ENCODE measurements at places on chromosomes 4 and X.

- no peak for DNase-seq
Measured at GRCh38 chr4:32672359-32672758, 1952.2 kb downstream of the PCDH7 start.

GRCh38 chrX:118215346-118215745 lies 98.7 kb upstream of the KLHL13 start:
- no peak for DNase-seq

GRCh38 chrX:32545101-32545500 lies 666.2 kb downstream of the DMD start:
- DNase-seq = no peak

DNA sequence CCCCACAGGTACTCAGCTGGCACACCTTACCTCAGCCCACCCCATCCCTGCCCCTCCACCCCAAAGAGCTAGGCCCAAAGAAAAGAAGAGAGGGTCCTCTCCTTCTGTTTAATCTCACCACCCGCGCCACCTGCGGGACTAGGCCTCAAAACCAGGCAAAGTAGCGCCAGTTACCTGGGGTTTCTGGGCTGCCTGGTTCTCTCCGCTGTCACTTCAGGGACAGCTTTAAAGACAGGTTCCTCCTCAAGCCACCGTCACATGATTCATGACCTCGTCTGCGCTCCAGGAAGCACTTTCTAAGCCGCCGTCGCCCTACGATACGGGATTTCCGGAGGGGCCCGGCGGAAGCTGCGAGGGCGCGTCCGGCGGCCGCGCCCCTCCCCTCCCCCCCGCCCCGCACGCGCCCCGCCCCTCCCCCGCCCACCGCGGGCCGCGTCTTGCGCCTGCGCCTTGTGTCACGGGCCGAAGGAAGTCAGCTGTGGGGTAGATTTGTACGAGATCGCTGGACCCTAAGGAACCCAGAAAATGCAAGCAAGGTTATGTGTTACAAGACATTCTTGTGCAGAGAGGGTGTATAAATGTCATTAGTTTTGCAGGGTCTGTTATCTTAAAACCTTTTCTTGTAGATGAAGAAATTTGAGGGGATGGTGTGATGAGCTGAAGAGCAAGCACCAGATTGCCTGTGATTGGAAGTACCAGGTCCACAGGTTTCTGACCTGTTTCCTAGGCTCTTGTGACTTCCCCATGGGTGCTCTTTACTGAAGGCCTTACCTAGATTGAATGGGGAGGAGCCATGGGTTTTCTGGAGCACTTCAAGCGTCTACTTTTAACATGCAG lies at the start of gene LAMTOR3:
Gene LAMTOR3, minus strand, starts transcription at position 267 of the 837 bp plus-strand sequence. CDS start 464 bp downstream, outside the sequence.
- peak; percentile 93 for DNase-seq

- DNase-seq = no peak
Measured at GRCh38 chrX:137848266-137848905, 282.5 kb downstream of the ZIC3 start.

GRCh38 chr4:48195374-48195773 lies 61.3 kb upstream of the TXK start:
- DNase-seq = no peak

GRCh38 chrX:46327566-46328115 lies 217.6 kb downstream of the ZNF674 start:
- DNase-seq = no peak

GRCh38 chr4:48742412-48742811 lies 37.7 kb downstream of the FRYL start:
- DNase-seq = no peak

DNA sequence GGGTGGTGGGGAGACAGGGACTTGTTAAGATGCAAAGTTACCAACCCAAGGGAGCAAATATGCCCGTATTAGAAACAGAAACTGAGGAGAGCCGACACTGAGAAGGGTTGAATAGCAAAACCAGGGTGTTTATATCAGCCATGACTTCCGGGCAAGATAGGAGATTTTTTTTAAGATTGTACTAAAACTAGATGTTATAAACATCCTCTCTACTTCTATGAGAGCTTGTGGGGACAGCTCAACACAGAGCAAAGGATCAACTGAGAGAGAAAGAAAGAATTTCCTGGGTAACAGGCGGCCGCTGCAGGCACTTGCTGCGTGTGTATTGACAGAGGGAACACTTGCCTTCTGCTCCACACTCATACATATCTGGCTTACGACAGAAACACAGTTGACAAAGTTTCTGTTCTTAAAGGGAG lies 49.1 kb upstream of the FBXW7 start:
- DNase-seq = peak; percentile 40

- no peak for DNase-seq
Measured at GRCh38 chr4:5511791-5512190, 196.6 kb downstream of the EVC2 start.

DNA sequence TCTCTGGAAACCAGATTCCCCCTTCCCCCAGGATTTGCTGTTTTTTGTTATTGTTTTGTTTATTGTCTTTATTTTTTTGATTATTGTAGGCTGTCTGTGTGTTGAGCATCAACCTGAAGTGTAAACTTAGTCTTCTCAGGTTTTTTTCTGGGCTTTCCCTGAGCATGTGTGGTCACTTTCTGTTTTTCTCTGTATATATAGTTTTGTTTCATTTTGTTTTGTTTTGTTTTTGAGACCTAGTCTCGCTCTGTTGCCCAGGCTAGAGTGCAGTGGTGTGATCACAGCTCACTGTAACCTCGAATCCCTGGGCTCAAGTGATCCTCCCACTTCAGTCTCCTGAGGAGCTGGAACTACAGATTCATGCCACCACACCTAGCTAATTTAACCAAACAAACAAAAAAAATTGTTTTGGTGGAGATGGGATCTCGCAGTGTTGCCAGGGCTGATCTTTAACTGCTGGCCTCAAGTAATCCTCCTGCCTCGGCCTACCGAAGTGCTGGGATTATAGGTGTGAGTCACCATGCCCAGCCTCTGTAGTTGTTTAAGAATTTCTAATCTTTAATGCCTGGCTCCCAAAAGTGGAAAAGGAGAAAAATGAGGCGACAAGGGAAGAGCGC lies 9.1 kb downstream of the IL13RA1 start:
- DNase-seq = no peak

- DNase-seq = no peak
Measured at GRCh38 chr4:10958226-10958856, 273.8 kb upstream of the CLNK start.

- no peak for DNase-seq
Measured at GRCh38 chr4:45578874-45579273, 545.0 kb downstream of the GABRG1 start.

DNA sequence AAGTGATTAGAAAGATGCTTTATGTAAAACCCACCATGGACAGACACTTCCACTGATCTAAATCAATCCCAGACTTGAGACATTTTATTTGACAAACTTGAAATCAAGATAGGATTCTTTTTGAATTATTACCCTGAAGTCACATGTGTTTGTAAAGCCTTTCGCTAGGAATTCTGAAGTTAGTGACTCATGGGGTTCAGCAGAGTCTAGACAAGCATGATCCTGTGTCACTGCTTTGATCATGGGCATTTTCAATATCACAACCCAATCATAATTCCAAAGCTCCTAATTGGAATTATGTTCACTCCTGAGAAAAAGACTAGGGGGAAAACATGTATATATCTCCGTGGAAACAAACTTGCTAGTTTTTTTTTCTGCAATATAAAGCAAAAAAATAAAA lies 67.5 kb upstream of the BMP3 start:
- DNase-seq = no peak

DNA sequence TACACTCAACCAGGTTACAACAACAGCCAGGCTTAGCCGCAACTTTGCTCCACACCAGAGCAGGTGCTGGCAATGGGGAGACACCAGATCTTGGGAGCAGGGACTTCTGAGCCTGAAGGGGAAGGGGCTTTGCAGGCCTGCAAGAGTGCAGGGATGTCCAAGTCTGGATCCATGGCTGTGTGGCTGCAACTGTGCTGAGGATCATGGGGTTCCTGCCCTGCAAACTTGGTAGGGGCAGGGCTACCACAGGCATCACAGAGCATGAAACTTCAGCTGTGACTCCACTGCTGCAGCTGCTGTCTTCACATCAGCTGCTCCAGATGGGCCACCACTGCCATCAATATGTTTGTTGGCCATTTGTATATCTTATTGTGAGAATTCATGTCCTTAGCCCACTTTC lies 340.4 kb downstream of the FSTL5 start:
- no peak for DNase-seq
